Fibroblast of lung (primary cell): ENCODE measurements at places on chromosomes 5 and 9. TPM values are rescaled to one million over a fixed set of nuclear protein-coding genes. Genes with fewer than 3 reads are reported as not detected.

Gene PTGDS
- 89.9 and 90.3 TPM in 2 replicates for total RNA-seq

Gene FAM163B
- not detected in 2 replicates for total RNA-seq

Gene SLC6A7
- not detected in 2 replicates for total RNA-seq

- H3K27me3 ChIP-seq, result no peaks in the 10 kb centered on the region
These were observed 840.2 kb upstream of the C9orf72 start for GRCh38 chr9:28413471-28413870.

- H3K27me3 ChIP-seq, result no peaks in the 10 kb centered on the region
- DNase-seq, result no peak
- no peaks in the 10 kb centered on the region for H3K36me3 ChIP-seq
- H3K4me1 ChIP-seq, result no peaks in the 10 kb centered on the region
- H3K27ac ChIP-seq, result no peak overlapping the region
These were observed 30.2 kb downstream of the ZFAND5 start for GRCh38 chr9:72334658-72335337.
